ENCODE measurements at places on chromosomes 5 and 9. TPM values are rescaled to one million over a fixed set of nuclear protein-coding genes. Genes with fewer than 3 reads are reported as not detected.

Gene PCDHGA7
- 8.4 TPM for total RNA-seq

Gene ZCCHC10
- 7.8 TPM for total RNA-seq

- no peak for DNase-seq
These were observed 4.8 kb upstream of the NRARP start for GRCh38 chr9:137306850-137307254.

Gene SYK
- not detected for total RNA-seq

DNA sequence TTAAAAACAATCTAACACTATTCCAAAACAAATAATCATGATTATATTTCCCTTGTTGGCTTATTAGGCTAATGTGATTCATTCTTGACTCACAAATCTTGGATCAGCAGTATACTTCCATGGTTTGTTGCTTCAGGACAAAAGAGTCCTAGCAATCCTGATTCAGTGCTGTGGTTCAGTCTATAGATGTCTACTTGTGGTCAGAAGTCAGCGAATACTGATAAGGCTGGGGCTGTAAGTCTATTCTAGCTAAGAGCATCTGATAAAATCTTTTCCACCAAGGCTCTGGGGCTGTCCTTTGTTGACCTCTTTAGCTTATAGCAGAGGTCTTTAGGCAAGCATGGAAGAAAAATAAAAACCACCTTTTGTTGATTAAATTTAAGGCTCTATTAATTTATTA lies 4.4 kb upstream of the SMIM3 start:
- DNase-seq = peak; percentile 94
